ENCODE measurements at places on chromosomes 1 and 21.

DNA sequence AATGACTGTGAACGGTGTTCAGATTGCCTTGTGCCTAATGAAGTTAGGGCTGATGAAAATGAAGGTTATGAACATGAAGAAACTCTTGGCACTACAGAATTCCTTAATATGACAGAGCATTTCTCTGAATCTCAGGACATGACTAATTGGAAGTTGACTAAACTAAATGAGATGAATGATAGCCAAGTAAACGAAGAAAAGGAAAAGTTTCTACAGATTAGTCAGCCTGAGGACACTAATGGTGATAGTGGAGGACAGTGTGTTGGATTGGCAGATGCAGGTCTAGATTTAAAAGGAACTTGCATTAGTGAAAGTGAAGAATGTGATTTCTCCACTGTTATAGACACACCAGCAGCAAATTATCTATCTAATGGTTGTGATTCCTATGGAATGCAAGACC lies 96.6 kb downstream of the ZFYVE9 start:
- no peak for DNase-seq

GRCh38 chr21:15667010-15667409 lies 62.8 kb upstream of the USP25 start:
- DNase-seq = no peak

- no peak for DNase-seq
Measured at GRCh38 chr21:43611598-43612369, 47.5 kb downstream of the HSF2BP start.

DNA sequence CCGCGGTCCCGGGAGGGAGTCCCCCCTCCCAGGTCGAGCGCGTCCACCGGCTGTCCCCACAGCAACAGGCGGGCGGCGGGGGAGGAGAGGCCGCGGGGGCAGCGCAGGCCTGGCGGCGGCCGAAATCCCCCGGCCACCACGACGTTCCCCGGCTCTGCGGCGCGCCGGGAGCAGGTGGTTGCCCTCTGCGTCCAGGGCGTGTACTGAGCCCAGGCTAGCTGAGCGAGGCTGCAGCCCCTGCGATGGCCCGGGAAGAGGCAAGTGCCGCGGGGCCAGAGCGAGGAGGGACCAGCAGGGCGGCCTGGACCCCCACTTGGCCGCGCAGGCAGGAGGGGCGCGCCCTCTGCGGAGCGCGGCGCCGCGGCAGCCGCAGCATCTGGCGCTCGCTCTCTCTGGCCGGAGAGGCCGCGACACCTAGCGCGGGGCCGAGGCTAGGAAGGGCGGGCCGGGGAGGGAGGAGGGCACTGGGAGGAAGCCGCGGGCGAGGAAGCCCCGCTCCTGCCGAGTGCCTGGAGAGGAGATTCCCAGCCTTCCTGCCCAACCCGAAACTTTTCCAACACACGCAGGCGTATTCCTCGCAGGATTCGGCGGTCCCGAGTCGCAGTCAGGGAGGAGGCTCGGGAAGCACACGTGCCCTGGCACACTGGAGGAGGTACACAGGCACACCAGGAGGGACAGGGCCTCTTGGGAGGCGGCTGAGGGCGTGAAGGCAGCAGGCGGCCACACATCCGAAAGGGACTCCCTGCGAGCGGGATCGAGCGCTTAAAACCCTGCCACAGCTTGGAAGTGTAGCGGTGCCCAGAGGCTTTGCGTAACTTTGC lies 4.9 kb upstream of the PROX1 start:
- no peak for DNase-seq

DNA sequence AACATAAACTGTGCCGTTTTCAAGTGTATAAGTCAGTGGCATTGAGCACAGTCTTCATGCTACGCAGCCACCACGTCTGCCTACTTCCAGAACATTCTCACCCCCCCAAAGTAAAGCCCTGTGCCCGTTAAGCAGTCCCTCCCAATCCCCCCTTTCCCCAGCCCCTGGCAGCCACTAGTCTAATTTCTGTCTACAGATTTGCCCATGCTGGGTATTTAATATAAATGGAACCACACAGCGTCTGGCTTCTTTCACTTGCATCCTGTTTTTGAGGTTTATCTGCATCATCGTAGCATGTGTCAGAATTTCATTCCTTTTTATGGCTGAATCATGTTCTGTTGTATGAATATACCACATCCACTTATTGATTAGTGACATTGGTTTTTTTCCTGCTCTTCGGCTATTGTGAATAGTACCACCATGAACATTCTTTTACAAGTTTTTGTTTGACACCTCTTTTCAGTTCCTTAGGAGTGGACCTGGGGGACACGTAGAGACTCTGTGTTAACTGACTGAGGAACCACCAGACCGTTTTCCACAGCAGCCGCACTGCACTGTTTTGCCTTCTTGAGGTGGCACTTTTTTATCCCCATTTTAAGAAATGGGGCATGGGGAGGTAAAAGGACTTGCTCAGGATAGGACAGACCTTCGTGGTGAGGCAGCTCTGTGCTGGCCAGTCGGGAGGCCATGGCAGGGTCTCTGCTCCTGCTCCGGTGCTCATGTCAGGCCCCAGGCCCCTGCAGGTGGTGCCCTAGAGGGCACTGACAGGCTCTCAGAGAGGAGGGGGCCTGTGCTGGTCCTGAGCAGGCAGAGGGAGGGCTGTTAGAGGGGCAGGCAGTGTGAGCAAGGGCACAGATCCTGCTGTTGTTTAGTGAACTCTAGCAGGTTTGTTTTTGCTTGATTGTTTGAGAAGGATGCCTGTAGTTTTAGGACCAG lies 123.8 kb downstream of the PCBP3 start:
- no peak for DNase-seq

- DNase-seq = no peak
Measured at GRCh38 chr1:170669586-170670530, 5.9 kb downstream of the PRRX1 start.

GRCh38 chr1:225710804-225711203 lies 57.9 kb upstream of the ENAH start:
- no peak for DNase-seq

DNA sequence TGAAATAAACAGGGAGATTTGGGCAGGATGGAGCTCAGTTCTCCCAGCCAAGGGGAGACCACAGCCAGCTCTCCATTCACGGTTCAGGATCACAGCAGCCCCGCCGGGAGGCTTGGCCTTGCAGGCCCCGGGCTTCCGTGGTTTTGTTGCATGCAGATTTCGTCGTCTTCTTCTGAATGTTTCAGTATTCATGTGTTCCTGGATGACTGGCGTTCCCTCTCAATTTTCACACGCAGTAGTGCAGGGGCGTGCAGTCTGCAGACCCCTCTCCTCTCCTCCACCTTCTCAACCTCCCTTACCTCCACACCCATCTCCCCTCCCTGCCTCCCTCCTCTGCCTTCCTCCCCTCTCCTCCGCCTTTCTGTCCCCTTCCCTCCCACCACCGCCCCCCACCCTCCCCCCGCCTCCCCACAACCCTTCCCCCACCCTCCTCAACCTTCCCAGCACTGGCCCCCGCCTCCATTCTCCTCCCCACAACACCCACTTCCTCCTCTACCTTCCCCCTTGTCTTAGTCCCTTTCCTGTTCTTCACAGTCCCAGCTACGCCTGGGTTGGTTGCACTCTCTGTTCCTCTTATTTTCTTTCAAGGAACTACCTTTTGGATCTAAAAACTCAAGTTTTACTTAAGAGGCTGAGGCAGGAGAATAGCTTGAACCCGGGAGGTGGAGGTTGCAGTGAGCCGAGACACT lies 8.4 kb upstream of the SLC19A1 start:
- no peak for DNase-seq

- DNase-seq = no peak
Measured at GRCh38 chr1:10456048-10456447, 6.2 kb downstream of the CORT start.

DNA sequence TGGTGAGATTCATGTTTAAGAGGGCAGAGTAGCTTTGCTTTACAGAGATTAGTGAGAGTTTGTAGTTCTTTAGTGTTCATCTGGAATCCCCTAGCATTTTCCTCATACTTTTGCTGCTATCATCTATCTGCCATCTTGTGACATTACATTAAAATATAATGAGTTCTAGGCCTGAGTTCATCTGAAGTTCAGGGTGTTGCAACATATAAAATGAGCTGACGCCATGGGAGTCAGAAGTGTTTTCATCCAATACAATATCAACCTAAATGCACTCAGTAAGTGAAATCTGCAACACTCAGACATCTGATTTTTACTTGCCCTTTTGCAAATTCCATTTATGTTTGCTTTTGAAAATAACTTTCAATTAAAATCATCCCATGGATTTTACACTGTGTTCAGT lies 153.8 kb downstream of the NTNG1 start:
- DNase-seq = no peak

- no peak for DNase-seq
Measured at GRCh38 chr1:157404063-157404501, 148.2 kb downstream of the FCRL5 start.

- no peak for DNase-seq
Measured at GRCh38 chr1:212587888-212588510, 20.6 kb upstream of the ATF3 start.

- DNase-seq = no peak
Measured at GRCh38 chr1:226126824-226127569, 59.5 kb downstream of the ACBD3 start.

DNA sequence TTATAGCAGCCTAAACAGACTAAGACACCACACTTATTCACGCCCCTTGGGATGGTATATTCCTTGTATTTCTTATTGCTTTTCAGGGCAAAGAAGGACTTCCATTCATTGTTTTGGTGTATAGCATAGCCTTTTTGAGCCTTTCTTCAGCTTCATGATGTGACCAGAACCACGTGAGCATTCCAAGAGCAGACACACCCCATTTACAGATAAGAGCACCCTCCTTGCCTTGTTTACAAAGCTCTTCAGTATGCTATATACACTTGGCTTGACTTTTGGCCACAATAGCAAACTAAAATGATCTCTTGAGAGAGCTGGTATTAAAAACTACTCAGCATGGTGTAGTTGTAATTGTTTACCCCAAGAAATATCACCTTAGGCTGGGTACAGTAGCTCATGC lies 78.7 kb downstream of the PIK3R3 start:
- DNase-seq = no peak

GRCh38 chr1:231893400-231894102 lies 267.0 kb downstream of the DISC1 start:
- no peak for DNase-seq

GRCh38 chr1:227886503-227886961 lies 61.2 kb downstream of the WNT9A start:
- no peak for DNase-seq

- DNase-seq = no peak
Measured at GRCh38 chr1:43619996-43620920, 29.7 kb upstream of the KDM4A start.

DNA sequence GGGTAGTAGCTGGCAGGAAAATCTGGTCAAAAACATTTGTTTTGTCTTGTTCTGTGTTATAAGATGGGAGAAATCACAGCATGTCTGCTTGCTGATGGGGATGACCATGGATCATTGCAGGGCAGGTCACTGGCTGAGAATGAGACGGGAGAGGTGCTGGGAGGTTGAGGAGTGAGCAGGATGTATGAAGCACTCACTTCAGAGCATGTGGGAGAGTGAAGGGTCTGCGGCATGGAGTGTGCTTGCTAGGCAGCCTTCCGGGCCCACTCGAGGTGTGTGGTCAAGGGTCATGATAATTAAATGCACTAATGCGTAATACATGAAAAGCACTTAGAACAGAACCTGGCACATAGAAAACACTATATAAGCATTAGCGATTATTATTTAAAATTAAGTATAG lies 42.0 kb upstream of the SPOCD1 start:
- no peak for DNase-seq

- DNase-seq = no peak
Measured at GRCh38 chr1:24348196-24348595, 29.0 kb downstream of the GRHL3 start.

DNA sequence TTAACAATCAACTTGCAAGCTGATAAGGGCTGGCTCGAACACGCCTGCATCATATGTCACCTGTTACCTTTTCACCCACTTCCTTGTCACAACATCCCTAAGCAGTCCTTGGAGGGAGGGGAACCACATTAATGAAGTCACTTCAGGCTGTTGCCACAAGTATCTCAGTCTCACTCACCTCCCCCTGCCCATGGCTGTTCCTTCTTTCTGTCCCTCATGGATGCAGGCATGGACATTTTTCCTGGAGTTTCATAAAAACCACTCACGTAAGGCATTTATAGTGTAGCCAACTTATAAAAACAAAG lies 76.8 kb upstream of the ANGPTL1 start:
- DNase-seq = no peak

DNA sequence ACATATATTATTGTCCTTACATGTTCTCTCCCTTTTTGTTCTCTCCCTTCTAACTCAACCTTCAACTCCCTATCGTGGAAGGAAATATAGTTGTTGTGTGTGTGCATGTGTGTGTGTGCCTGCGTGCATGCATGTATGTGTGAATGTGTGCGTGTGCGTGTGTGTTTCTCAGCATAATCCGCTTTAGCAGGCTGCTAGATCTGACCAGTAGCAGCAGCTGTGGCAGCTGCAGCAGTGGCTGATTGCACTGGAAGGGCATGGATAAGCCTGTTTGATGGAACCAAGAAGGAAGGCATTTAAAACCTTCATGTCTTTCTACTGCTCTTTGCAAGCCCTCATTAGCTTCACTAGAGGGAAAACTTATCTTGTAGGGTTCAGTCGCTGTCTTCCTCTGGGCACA lies 65.6 kb upstream of the IRF2BP2 start:
- DNase-seq = no peak

DNA sequence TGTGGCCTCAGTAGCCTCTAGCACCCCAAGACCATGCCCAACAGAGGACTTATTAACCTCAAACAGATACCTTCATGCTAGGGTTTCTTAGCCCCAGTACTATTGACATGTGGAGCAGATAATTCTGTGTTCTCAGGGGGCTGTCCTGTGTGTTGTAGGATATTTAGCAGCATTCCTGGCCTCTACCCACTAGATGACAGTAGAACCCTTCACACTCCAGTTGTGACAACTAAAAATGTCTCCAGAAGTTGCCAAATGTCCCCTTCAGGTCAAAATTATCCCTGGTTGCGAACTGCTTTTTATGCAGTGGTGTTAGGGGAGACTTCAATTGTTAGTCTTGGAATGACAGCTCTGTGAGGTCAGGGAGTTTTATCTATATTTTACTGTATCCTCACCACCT lies 8.1 kb downstream of the KAZN start:
- no peak for DNase-seq

DNA sequence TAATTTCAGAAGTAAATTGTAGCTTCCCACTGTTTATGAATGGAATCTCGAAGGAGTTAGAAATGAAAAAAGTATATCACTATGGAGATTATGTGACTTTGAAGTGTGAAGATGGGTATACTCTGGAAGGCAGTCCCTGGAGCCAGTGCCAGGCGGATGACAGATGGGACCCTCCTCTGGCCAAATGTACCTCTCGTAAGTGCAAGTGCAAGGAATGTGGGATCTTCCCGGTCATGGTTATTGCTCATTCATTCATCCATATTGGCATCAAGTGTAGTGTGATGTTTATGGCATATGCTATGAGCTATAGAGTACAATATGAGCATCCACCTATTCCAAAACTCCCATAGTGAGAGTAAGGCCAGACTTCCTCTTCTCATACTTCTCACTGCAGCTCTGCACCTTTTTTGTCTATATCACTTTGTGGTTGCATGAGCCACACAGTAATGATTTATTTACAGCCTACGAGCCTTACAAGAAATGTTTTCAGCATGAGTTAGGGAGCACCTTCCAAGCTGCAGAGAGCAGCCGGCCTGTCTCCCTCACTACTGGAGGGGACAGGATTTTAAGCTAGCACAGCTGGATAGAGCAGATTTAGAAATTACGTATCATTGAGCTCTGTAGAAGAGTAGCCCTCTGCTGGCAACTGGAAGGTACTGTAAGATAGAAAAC lies 24.9 kb upstream of the CR1L start:
- no peak for DNase-seq
